ENCODE measurements at places on chromosomes 3 and 15. TPM values are rescaled to one million over a fixed set of nuclear protein-coding genes. Genes with fewer than 3 reads are reported as not detected.

Gene SYNPR
- not detected for polyA plus RNA-seq

Gene SCG5
- 11.0 TPM for polyA plus RNA-seq

Gene DCLK3
- not detected for polyA plus RNA-seq

Gene UCN2
- 0.50 TPM for polyA plus RNA-seq

Gene NUDT16
- polyA plus RNA-seq, result 10.3 TPM

Gene GRAMD1C
- 1.3 TPM for polyA plus RNA-seq

Gene CHRNB4
- 0.30 TPM for polyA plus RNA-seq

Gene BOC
- polyA plus RNA-seq, result 6.6 TPM

Gene SYNM
- 4.3 TPM for polyA plus RNA-seq

Gene PLCB2
- 0.15 TPM for polyA plus RNA-seq

Gene SERP1
- polyA plus RNA-seq, result 77.4 TPM

Gene C2CD4A
- not detected for polyA plus RNA-seq

Gene SAMD7
- polyA plus RNA-seq, result not detected

Gene CFAP92
- not detected for polyA plus RNA-seq

Gene CLN6
- polyA plus RNA-seq, result 32.2 TPM

Gene PIGZ
- polyA plus RNA-seq, result 4.1 TPM

Gene ZIC1
- polyA plus RNA-seq, result 11.3 TPM

Gene SEC62
- 15.0 TPM for polyA plus RNA-seq

Gene CPB1
- not detected for polyA plus RNA-seq

Gene NDUFB5
- 35.3 TPM for polyA plus RNA-seq

Gene TLR9
- polyA plus RNA-seq, result not detected

Gene OR5K2
- not detected for polyA plus RNA-seq

Gene LYZL4
- not detected for polyA plus RNA-seq

Gene PPARG
- 2.8 TPM for polyA plus RNA-seq

Gene IQCF5
- polyA plus RNA-seq, result not detected

Gene LRTM1
- polyA plus RNA-seq, result not detected

Gene NUP210
- 1.8 TPM for polyA plus RNA-seq

Gene SOX2
- 0.10 TPM for polyA plus RNA-seq

Gene GP9
- not detected for polyA plus RNA-seq

Gene CPNE4
- not detected for polyA plus RNA-seq

Gene HCN4
- not detected for polyA plus RNA-seq

Gene SLC6A20
- not detected for polyA plus RNA-seq

Gene GABRR3
- not detected for polyA plus RNA-seq

Gene GOLGA8G
- polyA plus RNA-seq, result not detected

Gene TPRA1
- polyA plus RNA-seq, result 31.6 TPM

Gene RASGRP1
- 0.03 TPM for polyA plus RNA-seq
